Non-pigmented ciliary epithelial cell (primary cell): ENCODE measurements at places on chromosomes 5 and 9.

- no peak for DNase-seq
Observed at GRCh38 chr5:34009610-34010009, 1.8 kb upstream of the AMACR start.

DNA sequence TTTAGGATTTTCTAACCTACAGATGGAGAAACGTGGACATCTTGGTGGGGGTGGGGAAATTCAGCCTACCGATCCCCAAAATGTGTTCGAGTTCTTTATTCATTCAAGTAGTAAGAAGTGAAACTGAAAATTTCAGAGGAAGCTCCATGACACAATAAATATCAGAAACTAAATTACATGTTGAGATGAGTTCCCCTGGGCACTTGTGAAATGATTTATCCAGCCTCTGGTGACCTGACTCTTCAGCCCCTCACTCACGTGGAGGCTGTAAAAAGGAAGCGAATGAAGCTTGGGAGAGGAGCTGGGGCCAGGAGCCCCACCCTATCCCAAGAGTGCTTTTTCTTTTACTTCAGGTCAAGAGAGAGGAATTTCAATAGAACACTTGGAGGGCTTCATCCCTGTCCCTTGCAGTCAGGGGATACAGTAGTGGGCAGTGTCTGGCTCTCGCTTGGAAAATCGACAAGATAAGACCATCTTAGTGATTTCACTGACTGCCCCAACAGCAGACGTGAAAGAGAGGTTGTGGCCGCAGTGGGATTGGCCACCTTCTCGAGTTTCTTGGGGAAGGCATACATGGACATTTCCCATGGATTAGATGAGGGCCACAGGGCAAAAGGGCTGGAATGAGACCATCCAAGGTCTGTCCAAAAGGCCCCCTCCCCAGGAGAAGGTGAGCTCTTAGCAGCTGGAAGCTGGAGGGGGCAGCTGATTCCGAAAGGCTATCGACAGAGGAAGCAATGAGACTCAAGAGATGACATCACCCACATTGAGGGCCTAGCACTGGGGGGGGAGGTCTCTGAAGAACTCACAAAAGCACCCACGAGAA lies 76.8 kb upstream of the SH3PXD2B start:
- no peak for DNase-seq

DNA sequence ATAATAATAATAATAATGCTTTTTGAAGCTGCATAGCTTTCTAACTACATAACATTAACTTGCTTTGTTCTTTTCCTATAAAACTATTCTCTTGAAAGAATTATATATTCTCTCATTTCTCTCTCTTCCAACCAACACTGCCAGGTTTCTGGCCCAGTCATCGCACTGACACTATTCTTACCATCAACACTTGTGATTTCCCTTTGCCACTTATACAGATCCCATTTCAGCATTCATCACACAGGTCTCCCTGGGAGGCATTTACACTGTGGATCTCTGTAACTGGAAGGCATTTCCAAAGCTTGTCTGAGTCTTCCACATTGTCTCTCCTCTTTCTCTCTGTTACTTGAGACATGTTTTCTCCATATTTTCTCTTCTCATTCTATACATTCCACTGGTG lies 777.8 kb upstream of the ACO1 start:
- no peak for DNase-seq

- DNase-seq: no peak
Observed at GRCh38 chr9:11551106-11551505, 938.3 kb upstream of the PTPRD start.

GRCh38 chr9:89606624-89607311 lies 2.0 kb downstream of the GADD45G start:
- DNase-seq: no peak

DNA sequence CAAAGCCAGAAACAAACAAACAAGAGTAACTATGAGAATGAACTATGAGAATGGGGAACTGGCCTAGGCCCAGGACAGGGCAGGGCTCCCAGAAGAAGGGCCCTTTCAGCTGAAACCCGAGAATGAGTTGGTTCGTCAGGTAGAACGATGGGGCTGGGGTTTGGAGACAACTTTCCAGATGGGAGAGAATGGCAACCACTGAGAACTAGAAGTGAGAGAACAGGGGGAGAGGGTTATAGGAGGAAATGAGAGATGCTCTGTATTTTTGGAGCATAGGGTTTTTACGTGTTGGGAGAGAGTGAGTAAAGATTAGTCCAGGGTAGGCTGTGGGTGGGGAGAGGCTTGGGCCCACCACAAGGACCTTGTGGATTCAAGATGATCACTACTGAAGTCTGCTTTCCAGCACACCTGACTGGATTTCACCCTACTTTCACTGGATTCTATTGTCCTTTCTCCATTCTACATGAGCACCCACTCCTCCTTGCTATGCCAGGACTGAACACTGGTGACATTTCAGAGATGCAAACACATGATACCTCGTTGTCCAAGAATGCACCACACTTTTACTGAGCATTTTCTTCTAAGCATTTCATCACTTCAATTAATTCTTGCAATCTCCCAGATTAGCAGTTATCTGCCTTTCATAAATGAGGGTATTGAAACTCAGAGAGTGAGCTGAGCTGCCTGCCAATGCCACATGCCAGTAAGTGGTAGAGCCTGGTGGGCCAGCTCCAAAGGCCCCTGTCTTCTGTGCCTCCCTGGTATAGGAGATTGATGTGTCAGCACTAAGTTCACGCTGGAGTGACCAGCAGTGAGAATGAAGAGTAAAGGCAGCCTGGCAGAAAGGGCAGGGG lies 3.2 kb upstream of the TMEM268 start:
- DNase-seq: no peak

GRCh38 chr9:36029765-36030528 lies 6.8 kb upstream of the RECK start:
- peak; percentile 91 for DNase-seq

- DNase-seq: no peak
Observed at GRCh38 chr9:69718218-69718617, 41.6 kb downstream of the PTAR1 start.

GRCh38 chr9:89542401-89543021 lies 44.6 kb upstream of the SEMA4D start:
- DNase-seq: no peak

DNA sequence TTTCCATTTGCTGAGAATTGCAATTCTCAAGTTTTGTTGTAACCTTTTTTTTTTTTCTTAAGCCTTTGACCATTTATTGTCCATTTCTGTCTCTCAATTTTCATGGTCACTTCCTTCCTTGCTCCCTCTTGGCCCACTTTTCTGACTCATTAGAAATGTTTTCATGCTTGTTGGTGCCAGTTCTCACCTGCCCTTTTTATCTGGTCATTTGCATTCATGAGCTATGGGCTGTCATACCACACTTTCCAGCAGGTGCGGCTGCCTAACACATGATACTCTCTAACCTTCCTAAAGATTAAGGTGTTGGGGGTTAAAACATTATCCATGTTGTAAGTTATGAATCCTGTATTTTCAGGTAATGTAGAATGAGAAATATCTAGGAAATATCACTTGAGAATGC lies 150.5 kb upstream of the TLX3 start:
- DNase-seq: no peak

DNA sequence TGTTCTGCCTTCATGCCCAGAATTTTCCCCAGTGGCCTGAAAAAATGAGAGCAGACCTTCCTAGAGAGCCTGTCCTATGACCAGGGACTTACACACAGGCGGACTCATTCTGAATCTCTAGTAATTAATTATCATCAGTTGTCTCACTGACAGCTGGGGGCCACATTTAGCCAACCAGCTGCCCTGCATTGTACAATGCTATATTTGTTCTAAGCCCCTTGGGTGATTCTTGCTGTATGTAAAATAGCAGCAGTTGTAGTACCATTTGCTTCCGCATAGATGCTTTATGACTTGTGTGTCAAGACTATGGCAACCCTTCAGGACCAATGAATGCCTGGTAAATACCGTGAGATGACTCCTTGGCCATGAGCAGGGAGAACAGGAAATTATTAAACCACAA lies 415.4 kb upstream of the SEMA6A start:
- no peak for DNase-seq

DNA sequence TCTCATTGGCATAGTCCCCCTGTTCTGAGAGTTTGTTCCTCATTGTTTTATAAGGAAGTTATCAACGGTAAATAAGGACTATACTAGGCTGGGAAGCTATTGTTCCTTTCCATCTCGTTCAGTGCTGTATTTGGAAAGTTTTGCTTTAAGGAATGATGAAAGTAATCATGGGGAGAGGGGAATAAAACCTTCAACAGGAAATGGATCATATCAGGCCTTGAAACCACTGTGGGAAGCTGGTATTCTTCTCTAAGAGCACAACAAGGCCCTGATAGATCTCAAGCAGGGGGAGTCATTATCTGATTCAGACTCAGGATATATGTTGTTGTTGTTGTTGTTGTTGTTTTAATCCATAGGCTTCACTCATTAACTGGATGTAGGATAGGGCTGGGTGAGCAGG lies 474.5 kb downstream of the ENC1 start:
- no peak for DNase-seq

DNA sequence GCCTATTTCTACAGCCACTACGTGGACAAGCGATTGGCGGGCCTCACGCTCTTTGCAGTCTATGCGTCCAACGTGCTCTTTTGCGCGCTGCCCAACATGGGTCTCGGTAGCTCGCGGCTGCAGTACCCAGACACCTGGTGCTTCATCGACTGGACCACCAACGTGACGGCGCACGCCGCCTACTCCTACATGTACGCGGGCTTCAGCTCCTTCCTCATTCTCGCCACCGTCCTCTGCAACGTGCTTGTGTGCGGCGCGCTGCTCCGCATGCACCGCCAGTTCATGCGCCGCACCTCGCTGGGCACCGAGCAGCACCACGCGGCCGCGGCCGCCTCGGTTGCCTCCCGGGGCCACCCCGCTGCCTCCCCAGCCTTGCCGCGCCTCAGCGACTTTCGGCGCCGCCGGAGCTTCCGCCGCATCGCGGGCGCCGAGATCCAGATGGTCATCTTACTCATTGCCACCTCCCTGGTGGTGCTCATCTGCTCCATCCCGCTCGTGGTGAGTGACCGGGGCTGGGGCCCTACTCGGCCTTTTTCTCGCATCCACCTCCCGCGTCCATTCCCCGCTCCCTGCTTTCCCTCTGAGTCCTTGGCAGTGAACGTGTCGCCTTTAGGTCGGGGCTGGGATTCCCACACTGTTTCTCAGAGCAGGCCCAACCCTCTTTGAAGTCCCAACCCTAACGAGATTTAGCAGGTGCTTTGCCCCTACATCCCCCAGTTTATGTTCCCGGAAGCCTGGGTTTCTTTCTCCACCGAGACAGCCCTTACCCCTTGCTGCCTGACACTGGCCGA lies 1.8 kb downstream of the PTGER4 start:
- no peak for DNase-seq

GRCh38 chr5:55437452-55437851 lies 97.3 kb downstream of the PLPP1 start:
- no peak for DNase-seq

- DNase-seq: no peak
Observed at GRCh38 chr5:56012281-56012963, 17.7 kb upstream of the IL6ST start.

GRCh38 chr5:163433271-163433670 lies 4.1 kb upstream of the CCNG1 start:
- DNase-seq: no peak

GRCh38 chr9:70924895-70925547 lies 196.4 kb downstream of the TRPM3 start:
- DNase-seq: peak; percentile 77

GRCh38 chr5:181054138-181054537 lies 14.1 kb downstream of the BTNL9 start:
- no peak for DNase-seq

- no peak for DNase-seq
Observed at GRCh38 chr9:83800236-83801033, 17.1 kb downstream of the GKAP1 start.

DNA sequence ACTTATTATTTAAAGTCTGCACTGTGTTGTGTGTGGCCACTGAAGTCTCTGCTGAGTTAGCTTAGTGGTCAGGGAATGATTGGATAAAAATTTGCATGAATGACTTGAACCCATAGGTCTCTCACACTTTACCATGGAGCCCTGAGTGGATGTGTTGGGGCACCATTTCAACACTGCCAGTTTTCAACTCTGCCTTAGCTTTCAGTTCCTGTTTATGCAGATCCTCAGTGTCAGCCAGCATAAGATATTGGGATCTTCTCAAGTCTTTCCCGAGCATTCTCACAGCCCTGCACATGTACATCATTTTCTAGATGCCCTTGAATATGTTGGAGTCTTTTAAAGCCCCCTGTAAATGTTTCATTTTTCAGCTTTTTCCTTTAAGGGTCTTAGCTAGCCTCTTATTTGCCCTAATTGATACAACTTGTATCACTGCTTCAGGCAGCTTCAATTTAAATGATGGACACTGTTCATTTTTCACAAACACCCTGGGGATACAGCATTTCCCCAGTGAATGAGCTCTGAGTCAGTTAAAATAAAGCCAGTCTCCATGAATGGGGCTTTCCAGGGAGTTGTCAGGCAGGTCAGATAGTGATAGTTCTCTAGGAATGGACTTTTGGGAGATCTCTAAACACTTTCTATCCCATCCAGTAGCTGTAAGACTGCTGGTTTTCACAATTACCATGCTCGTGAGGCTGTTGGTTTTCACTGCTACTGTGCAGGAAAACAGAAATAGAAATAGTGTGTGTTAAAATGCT lies 211.9 kb upstream of the PAPPA start:
- DNase-seq: no peak

DNA sequence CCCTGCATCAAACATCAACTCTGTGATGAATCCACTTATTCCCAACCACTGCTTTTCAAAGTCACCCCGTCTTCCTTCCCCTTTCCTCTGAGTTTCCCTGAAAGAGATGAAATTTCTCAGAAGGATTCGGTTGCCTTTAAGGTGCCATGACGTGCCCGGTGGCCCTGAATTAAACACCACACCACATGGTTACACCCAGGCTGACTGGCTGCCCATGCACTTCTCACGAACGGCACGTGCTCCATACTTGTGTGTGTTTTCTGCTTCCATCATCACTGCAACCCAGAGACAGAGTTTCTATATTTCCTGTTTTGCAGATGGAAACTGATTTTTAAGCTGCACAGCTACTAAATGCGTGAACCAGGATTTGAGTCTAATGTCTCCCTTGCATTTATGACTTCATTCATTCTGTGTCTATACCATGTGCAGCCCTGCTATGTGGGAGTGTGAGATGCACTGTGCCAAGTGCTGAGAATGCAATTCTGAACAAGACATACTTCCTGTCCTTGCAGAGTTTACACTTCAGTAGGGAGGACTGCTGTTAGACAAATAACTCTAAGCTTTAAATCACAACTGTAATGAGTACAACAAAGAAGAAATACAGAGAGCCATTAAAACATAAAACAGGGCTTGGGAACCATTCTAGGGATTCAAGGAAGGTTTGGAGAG lies 162.9 kb downstream of the NXNL2 start:
- DNase-seq: no peak
